ENCODE measurements at places on chromosomes 2 and 18.

DNA sequence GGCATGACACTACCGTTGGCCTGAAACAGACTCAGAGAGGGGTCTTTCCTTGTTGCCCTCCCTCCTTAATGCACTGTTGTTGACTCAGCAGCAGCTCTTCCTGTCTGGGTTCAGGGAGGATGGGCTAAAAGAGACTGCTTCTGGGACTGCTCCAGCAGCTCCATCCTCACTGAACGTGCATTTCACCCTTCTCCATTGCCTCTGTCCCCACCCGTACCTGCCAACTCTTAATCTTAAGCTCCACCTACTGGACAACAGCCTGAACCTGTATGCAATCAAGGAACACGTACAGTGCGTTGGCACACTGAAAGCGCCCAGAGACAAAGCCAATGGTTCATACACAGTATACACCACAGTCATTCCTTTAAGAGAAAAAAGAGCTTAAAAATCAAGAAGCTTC is 230.8 kb upstream of the RAB6C start:
- DNase-seq: no peak

- peak; percentile 53 for DNase-seq
Observed at GRCh38 chr2:120866483-120867140, 130.9 kb downstream of the GLI2 start.

- DNase-seq: no peak
Observed at GRCh38 chr2:23092831-23093230, 292.1 kb upstream of the KLHL29 start.

DNA sequence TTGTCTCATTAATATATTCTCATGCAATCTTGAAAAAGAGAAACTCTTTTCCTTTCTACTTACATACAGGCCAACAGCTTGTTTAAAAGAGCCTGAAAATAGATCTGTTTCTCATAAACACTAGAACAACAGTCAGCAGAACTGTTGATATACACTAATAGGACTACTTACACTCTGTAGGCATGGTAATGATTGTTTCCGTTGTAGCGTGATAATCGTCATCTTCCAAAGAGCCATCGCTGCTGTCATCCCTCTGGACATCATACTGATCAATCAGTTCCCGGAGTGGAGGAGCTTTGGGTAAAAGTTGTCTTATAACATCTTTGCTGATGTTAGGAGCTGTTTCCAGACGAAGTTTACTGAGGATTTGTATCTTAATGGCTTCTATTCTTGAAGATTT is 476 bp downstream of the MSTN start:
- no peak for DNase-seq

- DNase-seq: no peak
Observed at GRCh38 chr2:153601812-153602211, 123.2 kb upstream of the RPRM start.

- DNase-seq: no peak
Observed at GRCh38 chr2:168797286-168797655, 5.2 kb upstream of the NOSTRIN start.

DNA sequence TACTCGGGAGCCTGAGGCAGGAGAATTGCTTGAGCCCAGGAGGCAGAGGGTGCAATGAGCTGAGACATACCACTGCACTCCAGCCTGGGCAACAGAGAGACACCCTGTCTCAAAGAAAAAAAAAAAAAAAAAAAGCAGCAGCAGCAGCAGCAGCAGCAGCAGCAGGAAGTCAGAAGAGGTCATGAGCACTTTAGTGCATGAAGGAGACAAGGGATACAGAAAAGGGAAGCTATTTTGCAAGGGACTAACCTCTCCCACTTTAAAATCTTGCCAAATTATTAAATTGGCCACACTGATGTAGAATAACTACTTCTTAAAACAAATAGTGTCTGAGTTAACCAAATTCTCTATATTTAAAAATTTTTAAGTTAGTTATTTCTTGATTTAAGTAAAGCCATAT is 113.4 kb upstream of the PDE1A start:
- DNase-seq: no peak

DNA sequence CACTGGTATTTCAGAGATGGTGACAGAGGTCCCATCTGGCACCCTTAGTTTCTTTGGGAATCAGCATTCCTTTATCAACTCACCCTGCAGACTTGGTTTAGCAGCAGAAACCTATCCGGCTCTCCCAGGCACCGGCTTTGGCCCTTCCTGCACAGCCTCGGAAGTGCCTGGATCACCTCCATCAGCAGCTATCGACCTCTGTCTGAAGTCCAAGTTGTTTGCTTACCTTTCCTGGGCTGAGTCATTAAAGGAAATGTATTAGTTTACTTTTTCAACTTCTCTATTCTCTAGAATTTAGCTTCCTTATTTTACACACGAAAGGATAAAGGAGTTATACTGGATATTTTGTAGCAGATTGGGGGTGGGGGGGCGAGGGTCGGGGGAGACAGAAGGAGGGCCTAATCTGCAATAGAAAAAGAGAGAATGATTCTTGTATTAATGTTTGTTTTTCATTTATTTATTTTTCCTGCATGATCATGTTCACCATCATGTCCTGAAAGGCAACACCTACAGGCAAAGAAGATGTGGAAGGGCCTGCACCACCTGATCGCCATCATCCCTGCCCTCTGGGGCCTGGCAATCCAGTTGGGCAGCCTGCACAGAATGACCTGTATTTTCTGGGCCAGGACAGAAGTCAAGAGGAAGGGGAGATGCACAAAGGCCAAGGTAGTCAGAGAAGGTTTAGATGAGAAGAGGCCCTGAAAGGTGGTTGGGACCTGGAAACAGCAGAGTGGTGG is 22.1 kb upstream of the MAT2A start:
- DNase-seq: no peak

DNA sequence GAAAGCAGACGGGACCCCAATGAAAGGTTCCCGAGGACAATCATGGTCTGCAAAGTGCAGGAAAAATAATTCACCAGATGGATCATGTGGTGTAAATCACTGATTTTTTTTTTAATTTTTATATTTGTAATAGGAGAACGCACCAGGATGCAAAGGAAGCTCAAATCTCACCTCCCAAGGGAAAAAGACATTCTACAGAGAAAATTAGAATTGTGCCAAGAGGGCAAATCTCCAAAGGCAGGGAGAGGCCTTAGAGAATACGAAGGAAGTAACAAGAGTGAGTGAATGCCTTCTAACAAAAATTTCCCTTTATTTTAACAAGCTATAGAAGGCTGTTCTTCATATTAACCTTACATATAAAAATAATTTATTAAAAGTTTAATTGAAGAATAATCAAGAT is 90.9 kb downstream of the ANKRD44 start:
- DNase-seq: no peak

DNA sequence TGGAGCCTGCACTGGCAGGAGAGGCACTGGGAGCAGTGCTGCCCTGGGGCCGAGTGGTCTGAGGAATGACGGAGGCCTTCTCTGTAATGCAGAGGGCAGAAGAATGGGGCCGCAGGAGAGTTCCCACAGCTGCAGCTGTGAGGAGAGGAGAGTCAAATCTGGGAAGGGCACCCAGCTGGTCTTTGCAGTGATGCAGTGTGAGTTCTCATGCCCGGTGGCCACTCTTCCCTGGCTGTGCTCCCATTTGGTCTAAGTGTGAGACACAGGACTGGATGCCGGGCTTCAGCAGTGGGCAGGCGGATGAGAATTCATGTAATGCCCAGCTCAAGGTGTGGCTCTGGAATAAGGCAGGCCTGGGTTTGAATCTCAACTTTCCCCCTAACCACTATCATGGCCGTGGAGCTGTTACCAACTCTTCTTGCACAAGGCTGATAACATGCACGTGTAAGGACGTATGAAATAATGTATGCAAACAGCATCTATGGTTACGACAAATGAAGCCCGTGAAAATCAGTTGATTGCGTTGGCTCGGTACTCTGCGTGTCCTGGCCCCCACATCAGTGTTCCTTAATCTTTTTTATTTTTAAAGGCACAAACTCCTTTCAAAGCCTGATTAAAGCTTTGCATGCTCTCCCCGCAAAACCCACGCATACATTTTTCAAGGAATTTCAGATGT is 71.6 kb downstream of the ACKR3 start:
- no peak for DNase-seq

- DNase-seq: no peak
Observed at GRCh38 chr18:13407484-13407883, 188.9 kb downstream of the LDLRAD4 start.

DNA sequence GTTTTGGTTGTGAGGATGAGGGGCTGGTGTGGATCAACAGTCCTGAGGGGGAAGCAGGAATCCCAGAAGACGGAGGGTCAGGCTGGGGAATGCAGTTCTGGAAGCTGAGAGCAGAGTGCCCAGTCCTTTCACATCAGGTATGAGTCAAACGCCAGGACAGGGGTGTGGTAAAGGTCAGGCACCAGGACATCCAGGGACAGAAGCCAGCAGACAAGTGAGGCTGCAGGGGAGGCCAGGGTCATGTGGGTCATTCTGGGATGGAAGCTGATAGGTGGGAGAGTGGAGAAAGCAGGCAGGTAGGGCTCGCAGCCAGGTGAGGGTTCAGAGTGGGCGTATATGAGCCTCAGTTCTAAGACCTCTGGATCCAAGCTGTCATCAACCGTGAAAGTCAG is 12.8 kb upstream of the GNLY start:
- DNase-seq: no peak

GRCh38 chr2:31054842-31055388 is 83.3 kb downstream of the GALNT14 start:
- DNase-seq: no peak

- DNase-seq: no peak
Observed at GRCh38 chr2:203533676-203534591, 1.2 kb downstream of the RAPH1 start.

DNA sequence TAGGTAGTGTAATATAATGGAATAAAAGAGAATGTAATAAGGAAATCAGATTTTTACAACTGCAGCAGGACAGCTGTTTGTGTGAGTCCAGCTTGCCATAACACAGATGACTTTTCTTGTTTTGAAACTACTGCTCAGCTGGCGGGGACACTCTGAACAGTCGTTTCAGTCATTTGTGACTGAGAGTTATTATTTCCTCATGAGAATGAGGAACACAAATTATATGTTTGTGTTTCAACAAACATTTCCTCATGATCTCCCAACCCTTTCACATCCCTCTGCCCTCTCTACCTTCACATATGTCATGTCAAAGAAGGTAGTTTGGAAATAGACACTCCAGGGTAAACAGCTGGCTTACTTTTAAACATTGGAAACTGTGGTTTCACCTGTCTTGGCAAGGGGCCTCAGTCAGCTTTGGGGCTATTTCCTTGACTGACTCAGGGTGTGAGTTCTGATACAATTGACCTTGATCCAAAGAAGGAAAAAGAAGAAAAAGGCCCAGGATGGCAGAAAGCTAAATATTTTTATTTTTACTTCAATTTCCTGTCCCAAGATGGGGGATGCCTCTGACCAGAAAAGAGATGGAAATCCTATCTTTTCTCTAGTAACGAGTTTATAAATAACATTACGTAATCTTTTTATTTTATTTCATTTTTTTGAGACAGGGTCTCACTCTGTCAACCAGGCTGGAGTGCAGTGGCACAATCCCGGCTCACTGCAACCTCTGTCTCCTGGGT is 593 bp downstream of the SP140L start:
- DNase-seq: no peak

- no peak for DNase-seq
Observed at GRCh38 chr2:100071335-100072043, 70.9 kb downstream of the AFF3 start.

- no peak for DNase-seq
Observed at GRCh38 chr2:152559008-152559407, 158.3 kb downstream of the PRPF40A start.

DNA sequence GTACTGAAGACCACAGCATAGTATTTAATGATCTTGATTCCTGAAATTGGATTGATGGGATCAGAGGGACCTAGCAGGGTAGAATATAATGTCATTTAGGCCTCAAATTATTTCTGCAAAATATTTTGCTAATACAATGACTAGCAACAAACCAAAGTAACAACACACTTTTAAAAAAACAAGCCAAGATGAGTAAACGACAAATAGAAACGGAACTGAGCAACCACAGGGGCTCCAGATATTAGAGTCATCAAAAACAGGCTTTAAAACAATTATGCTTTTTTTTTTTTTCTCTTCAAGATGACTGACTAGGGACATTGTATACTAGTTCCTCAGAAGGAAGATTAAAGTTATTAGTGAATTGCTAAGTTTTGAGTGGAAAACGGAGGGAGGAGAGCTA is 447.1 kb upstream of the MMADHC start:
- no peak for DNase-seq

DNA sequence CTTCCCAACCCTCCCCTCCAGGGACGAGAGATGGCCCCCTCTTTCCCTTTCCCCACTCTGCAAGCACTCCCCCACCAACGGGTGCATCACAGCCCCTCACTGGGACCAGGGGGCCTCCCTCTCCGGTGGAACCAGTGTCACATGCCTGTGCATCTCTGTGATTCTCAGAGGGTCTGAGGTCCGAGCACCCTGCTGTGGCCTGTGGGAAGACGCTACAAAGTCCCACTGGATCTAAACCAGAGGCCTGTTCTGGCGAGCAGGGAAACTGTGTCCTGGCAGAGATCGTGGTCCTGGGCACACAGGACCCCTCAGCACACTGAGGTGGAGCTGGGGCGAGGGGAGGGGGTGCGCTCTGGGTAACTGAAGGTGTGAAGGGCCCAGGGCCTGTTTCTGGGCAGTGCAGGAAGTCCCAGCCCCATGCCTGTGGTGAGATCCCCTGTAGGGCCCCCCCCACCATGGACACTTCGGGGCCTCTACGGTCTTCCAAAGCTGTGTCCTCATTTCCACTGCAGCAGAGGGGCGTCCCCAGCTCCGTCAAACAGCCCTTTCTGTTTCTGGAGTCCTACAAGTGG is 8.0 kb downstream of the SNORC start:
- peak; percentile 41 for DNase-seq

DNA sequence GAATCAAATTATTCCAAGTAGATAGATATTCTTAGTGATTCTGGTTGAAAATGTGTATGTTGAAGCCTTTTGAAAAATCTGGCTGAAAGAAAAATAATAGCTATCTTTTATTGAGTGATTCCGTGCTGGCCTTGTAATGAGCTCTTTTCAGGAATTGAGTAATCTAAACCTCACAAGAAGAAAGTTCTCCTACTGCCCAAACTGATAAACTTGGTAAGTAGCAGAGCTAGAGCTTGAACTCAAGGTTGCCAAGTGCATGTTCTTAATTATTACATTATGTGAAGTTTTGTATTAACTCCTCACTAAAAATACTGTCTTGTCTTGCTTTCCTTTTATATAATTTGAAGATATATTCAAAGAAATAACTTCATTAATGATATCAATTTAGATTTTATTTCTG is 1.6 kb upstream of the PPP1R1C start:
- no peak for DNase-seq

DNA sequence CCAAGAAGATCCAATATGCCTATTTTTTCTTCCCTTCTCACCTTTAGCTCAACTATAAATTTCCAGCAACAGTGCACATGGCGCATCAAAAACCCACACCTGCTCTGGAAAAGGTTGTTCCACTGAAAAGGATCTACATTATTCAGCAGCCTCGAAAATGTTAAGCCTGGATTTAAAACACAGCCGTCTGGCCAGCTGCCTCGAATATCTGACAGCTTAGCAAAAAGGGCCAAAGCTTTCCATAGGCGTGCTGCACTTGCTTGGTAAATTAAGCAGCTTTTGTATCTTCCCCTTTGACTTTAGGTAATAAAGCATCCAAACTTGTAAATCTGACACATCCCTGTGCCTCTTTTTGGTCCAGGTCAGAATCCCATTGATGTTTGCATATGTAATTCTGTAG is 20.5 kb downstream of the DAPL1 start:
- DNase-seq: no peak

- no peak for DNase-seq
Observed at GRCh38 chr18:49277395-49278036, 182.9 kb downstream of the DYM start.
